Head of caudate nucleus (tissue), 42 donors: ENCODE measurements at places on chromosomes 1 and 21.

DNA sequence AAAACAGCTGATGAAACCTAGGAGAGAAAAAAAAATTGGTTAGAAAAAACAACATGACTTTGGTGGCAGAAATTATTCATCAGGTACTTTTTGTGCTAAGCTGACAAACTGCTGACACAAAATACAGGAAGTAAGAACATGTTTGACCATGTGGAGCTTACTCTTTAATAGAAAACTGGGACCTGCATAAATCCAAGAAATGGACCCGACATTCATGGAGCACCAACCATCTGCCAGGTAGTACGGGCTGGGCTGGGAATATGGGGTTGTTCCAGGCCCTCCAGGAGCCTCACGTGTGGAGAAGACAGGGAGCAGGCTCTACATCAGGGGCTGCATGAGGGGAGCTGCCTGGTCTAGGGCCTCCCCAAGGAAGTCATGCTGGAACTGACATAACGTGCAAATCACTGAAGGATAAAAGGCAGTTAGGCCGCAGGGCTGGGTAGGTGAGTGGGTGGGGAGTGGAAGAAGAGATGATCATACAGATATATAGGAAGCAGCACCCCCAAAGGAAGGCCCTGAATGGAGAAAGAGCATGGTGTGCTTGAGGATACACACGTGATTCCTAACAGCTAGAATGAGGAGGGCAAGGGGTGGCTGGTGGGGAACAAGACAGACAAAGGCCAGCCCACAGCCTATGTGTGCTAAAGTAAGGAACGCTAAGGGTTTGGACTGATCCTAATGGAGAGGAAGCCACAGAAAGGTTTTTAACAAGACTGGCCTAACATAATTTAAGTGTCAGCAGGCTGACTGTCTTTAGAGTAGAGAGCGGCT lies 26.1 kb downstream of the CD58 start:
- DNase-seq = no peak

GRCh38 chr21:37829447-37829846 lies 86.8 kb downstream of the KCNJ6 start:
- DNase-seq = no peak

DNA sequence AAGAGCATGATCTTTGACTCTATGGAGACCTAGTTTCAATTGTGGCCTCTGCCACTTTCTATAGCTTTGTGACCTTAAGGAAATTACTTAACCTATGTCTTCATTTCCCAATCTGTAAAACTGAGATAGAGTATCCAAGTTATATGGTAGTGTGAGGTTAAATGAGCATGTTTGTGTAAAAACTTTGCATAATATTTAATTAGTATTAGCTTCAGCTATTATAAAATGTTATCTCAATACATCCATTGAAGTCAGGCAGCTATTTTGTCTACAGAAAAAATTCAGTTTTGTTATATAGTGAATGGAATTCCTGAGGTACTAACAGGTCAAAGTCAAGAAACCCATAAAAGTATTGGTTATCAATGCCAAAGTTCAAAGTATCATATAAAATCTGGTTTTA lies 53.6 kb downstream of the GPATCH2 start:
- DNase-seq = no peak

DNA sequence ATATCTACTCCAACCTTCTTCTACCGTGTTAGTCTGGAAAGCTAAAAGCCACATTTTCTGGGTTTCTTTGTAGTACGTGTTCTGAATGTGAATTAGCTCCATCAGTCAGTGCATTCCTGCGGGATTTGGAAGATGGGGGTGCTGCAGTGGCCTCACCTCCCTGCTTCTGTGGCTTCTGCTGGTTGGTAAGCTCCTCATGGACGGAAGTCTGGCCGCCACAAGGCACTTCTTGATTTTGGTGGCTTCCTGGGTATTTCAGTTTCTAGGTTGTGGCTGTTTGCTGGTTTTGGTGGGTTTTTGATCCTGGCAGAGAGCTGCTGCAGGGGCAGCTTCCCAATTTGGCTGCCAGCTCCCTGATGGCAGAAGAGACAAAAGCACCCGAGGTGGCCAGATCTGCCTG lies 20.9 kb upstream of the TACSTD2 start:
- DNase-seq = no peak

- DNase-seq = no peak
Measured at GRCh38 chr1:6329851-6330250, 63.7 kb downstream of the ACOT7 start.

DNA sequence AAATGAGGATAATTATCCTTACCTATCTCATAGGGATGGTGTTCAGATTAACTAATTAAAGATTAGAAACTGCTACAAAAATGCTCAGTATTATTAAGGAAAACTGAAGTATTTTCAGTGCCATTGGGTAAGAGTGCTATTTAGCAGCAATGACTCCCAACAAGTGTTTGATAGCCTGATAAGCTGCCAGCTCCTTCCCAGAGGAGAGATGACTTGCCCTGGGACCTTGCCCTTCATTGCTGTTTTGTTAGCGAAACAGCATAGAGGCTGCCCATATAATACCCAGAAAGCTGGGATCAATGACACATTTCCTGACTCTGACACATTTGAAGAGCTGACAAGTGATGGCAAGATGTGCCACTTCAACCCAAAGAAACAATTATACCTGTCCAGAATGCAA lies 592.2 kb downstream of the ADGRL2 start:
- no peak for DNase-seq

DNA sequence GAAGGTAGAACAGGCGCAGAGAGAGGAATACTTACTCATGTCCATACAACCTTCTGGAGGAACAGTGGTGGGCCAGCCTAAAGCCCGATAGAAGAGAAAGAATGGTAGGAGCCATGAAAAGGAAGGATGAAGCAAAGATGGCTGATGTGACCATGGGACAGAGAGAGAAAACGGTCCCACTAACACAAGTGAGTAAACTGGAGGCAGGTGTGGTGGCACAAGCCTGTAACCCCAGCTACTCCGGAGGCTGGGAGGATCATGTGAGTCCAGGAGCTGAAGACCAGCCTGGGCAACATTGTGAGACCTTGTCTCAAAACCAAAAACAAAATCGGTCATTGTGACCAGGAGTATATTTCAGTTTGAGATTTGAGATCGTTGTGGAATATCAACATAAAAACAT lies 49.4 kb downstream of the C1orf198 start:
- no peak for DNase-seq

GRCh38 chr1:29716306-29716705 lies 480.0 kb downstream of the PTPRU start:
- no peak for DNase-seq

DNA sequence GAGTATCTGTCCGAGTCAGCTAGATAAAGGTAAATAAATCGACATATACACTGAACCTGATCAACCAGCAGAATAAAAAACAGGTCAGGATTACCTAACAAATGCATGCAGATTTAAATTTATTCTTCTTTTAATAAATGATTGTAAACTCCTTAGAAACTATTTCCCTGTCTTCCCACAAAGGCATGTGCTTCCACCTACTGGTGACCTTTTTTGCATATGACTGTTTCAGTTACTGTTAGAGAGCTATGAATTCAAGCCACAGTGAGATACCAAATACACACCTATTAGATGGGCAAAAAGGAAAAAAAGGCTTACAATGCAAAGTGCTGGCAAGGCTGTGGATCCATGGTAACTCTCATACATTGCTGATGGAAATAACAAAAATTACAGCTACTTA lies 957.4 kb upstream of the NCAM2 start:
- DNase-seq = no peak
